ENCODE measurements at places on chromosomes 5 and 9. TPM values are rescaled to one million over a fixed set of nuclear protein-coding genes. Genes with fewer than 3 reads are reported as not detected.
A peak's percentile ranks its signal among the peaks of the same experiment; 100 is the strongest.

GRCh38 chr5:100722657-100723056, 180.4 kb downstream of the ST8SIA4 start:
- DNase-seq, result no peak

- no peak for DNase-seq
Observed at GRCh38 chr9:72592502-72593403, 71.3 kb downstream of the TMC1 start.

- no peak for DNase-seq
Observed at GRCh38 chr5:121913418-121913817, 48.4 kb upstream of the SRFBP1 start.

DNA sequence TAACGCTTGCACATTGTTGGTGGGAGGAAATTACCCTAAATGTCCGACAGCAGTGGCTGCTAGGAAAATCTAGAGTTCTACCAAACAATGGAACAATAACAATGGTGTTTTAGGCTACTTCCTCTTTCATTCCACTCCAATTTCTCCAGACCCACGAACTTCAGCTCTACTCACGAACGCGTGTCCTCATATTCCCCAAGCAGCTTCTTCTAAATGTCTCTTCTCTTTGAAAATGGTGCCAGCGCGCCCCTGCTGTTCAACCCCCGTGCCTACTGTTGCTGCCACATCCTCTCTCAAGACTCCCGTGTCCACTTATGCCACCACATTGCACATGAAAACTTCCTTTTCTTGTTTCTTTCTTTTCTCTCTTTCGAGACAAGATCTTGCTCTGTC, 25.6 kb downstream of the OR2V2 start:
- no peak for DNase-seq

DNA sequence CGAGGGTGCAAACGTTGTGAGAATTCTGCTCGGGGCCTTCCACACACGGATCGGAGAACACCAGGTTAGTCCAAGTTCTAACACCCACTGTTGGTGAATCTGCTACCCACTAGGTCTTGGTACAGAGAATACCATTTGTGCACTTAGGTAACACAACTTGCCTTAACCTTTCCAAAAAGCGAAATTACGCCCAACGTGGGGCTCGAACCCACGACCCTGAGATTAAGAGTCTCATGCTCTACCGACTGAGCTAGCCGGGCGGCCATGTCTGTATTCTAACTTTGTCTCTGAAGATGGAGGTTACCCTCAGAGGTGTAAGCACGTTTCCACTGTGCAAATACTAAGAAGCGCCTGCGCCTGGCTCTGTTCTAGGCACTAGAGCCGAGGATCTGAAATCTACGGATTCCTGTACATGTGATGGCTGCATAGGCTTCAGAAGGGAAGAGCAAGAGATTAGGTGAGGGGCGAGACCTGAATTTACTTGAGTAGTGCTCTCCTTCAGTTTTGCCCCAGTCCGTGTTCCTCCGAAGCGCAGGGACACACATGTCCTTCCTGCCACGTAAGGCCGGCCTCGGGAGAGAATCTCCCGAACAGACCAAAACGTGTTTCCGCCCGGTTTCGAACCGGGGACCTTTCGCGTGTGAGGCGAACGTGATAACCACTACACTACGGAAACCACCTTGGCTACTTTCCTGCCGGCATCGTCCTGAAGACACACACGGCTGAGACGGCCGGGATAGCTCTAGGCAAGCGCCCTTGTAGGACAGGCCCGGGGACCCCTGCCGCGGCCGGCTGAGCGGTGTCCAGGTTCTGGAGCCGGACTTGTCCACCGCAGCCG, 1.1 kb upstream of the TRIM41 start:
- peak; percentile 67 for DNase-seq

GRCh38 chr9:72394066-72394465, 29.1 kb upstream of the ZFAND5 start:
- DNase-seq, result no peak

GRCh38 chr5:139648205-139649081, at the start of gene CXXC5:
Gene CXXC5, plus strand, starts transcription at chr5:139648349. Its CDS starts 32,175 bp downstream, at chr5:139680524.
- no peak for DNase-seq

- no peak for DNase-seq
Observed at GRCh38 chr9:130472184-130472705, 27.5 kb downstream of the ASS1 start.

DNA sequence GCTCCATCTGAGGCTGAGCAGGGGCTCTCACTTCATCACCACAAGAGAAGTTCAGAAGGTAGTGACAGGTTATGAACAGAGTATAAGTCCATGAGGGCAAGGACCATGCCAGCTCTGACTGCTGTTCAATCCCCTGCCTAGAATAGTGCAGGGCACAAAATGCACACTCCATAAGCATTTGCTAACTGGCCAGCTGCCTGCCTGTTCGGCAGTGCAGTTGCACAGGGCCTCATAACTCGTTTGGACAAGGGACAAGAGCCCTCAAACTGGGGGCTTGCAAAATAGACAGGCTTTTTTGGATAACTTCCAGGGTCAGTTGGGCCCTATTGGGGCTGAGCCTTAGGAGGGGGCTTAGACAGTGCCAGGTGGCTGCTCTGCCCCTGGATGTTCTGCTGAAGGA, 21.1 kb downstream of the SPARC start:
- DNase-seq, result no peak

DNA sequence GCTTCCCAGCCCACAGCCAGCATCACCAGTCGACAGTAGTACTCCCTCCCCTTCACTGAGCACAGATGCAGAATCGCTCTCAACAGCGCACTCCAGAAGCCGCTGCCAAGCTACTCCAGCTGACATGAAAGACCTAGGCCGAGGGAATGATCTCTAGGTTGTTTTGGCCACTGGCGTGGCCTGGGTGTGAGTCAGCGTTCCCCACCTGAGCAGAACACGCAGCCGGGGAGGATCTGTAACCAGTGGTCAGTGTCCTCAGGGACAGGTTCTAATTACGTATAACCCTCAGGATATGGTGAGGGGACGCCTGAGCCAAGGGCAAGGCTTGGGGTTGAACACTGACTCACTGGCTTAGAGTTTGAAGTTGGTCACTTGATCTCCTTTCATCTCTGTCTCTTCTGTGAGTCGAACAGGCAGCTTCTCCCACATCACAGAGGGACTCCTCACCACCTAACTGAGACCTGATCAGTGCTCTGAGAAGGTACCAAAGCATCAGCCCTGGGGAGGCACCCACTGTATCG, 76.9 kb upstream of the IL17B start:
- DNase-seq, result no peak

DNA sequence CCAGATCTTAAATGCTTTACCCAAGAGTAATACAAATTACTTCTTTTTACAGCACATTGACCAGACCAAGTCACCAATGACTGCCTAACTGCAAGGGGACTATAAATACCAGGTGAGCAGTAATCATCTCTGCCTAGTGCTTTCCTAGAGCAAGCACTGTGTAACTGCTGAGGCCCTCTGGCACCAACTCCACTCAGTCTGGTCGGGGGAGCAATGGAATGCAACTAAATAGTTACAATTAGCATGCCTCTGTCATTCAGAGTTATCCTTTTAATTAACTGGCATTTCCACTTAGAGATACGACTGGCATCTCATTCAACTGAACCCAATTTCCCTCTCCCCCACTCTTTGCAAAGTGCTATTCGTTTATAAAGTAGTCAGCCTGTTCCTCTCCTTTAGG, 1309.1 kb upstream of the DMAC1 start:
- DNase-seq, result no peak

DNA sequence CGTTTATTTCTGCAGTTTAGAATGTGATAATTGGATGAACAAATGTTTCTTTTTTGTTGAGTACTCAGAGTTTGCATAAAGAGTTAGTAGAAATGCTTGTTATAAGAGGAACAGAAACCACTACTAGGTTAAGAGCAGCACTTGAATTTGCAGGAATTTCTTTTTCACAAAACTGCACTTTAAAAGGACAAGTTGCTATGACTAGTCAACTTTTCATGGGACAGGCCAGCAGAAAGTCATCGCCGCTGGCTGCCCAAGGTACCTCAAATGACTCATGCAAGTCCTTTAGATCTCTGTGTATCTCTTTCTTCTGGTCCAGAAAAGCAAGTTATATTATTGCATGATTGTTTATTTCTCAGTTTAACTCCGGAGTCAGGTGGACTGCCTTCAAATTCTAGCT, 97.3 kb upstream of the HMHB1 start:
- DNase-seq, result no peak

DNA sequence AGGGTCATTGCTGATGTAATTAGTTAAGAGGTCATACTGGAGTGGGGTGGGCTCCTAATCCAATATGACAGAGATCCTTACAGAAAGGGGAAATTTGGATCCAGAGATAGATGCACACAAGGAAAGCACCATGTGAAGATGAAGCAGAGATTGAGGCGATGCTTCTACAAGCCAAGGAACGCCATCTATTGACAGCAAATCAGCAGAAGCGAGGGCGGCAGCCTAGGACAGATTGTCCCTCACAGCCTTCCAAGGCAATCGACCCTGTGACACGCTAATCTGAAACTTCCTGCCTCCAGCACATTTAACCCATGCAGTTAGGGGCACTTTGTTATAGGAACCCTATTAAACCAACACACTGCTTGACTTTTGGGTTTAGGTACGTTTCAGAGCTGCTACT, 285.1 kb upstream of the DAP start:
- DNase-seq, result no peak

- DNase-seq, result no peak
Observed at GRCh38 chr5:128002425-128002824, 81.1 kb upstream of the SLC12A2 start.

DNA sequence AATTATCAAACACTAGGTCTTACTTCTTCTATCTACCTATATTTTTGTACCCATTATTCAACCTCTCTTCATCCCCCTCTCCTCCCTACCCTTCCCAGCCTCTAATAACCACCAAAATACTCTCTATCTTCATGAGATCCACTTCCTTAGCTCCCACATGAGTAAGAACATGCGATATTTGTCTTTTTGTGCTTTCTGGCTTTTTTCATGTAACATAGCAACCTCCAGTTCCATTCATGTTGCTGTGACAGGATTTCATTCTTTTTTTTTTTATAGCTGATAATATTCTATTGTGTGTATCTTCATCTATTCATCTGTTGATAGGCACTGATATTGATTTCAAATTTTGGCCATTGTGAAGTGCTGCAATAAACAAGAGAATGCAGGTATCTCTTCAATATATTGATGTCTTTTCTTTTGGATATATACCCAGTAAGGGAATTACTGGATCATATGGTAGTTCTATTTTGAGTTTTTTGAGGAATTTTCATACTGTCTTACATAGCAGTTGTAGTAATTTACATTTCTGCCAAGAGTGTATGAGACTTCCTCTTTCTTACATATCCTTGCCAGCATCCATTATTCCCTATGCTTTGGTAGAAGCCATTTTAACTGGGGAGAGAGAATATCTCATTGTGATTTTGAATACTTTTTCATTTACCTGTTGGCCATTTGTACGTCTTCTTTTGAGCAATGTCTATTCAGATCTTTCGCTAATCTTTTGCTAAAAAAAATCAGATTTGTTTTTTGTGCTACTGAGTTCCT, 156.8 kb downstream of the DCP2 start:
- DNase-seq, result no peak

DNA sequence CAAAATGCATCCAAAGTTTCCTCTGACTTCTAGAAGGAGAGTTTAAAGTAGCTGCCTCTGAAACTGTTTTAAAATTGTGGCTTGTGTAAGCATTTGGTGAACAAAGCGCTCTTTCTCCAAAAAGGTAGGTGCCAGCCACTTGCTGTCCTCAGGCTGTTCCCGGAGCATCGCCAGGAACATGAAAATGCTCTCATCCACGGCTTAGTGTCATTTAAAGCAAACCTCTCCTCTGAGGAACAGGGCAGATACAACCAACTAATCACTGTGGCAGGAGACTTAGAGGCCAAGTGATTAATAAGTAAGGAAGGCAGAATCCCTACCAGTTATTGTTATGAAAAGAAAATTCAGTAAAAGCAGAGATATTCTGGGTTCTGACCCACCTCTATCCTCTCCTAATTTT, 165.6 kb downstream of the DCP2 start:
- no peak for DNase-seq

DNA sequence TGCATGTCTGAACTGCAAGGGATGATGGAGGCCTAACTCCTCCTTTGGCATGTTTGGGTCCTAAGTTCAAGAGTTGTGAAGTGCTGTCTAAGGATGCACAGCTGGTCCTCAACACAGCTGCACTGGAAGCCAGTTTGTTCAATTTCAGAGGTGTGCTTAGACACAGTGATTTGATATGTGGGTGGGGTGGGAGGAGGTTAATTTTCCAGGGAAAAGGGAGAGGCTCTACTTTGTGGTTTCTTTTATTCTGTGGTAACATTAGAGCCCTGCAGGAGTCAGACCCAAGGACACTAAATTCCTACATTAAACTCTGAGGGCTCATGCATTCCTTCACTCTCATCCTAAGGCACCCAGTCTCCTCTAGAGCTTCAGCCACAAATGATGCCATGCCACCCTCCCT, 188.4 kb upstream of the MAST4 start:
- no peak for DNase-seq

- DNase-seq, result no peak
Observed at GRCh38 chr9:7542693-7543092, 256.9 kb downstream of the DMAC1 start.

GRCh38 chr9:99690573-99690972, 131.1 kb upstream of the NR4A3 start:
- DNase-seq, result no peak

- DNase-seq, result no peak
Observed at GRCh38 chr9:78280982-78281668, 15.8 kb upstream of the PSAT1 start.

- no peak for DNase-seq
Observed at GRCh38 chr9:21395778-21396717, 10.8 kb upstream of the IFNA2 start.

DNA sequence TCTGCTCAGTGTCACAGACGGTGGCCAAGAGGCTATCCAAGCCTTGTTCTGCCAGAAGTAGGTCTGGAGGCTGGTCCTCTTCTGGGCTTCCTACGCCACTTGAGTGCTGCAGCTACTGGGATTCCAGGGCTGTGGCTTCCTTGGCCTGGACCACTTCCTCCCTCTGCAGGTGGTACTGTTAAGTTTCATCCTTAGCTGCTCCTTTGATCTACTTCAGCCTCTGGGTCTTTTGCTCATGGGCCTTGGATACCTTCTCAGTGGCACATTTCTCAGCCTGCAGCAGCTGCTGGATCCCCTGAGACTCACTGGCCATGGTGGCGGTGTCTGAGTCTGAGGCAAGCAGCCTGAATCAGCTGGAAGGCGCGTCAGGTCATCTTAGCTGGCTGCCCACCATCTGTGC, 10.3 kb downstream of the CNOT8 start:
- DNase-seq, result no peak

The TXNDC8 gene
- not detected for total RNA-seq

The LCNL1 gene
- not detected for total RNA-seq

The FOXD1 gene
- 14.7 TPM for total RNA-seq

The TAF1L gene
- not detected for total RNA-seq

The CDX1 gene
- 0.33 TPM for total RNA-seq

The ARID3C gene
- total RNA-seq, result 0.48 TPM

The STK32A gene
- 2.9 TPM for total RNA-seq

The SLC36A3 gene
- not detected for total RNA-seq

The CTSV gene
- total RNA-seq, result 3.1 TPM

The NPR3 gene
- 0.13 TPM for total RNA-seq

The TAF11L10 gene
- total RNA-seq, result not detected

The ZDHHC12 gene
- total RNA-seq, result 104 TPM

The LHX3 gene
- not detected for total RNA-seq
